Karpas-422 (cell line): ENCODE measurements at places on chromosomes 16 and 17. TPM values are rescaled to one million over a fixed set of nuclear protein-coding genes. Genes with fewer than 3 reads are reported as not detected.

Gene MPV17L
- not detected in 2 replicates for total RNA-seq

Gene SLX1A
- 18.3 and 101 TPM in 2 replicates for total RNA-seq

Gene OTOA
- total RNA-seq = 0.07 TPM in 1 of 2 replicates, not detected in the other

Gene MT4
- total RNA-seq = not detected in 2 replicates

Gene SOST
- not detected in 2 replicates for total RNA-seq

Gene FBXW10
- not detected in 2 replicates for total RNA-seq

Gene MT1F
- total RNA-seq = 36.3 and 68.5 TPM in 2 replicates

Gene SNTB2
- total RNA-seq = 17.7 and 43.3 TPM in 2 replicates

Gene HOXB3
- total RNA-seq = 0.97 and 6.6 TPM in 2 replicates

Gene ZFP3
- total RNA-seq = 0.63 and 0.72 TPM in 2 replicates

Gene HIGD1B
- not detected in 2 replicates for total RNA-seq

Gene TMEM97
- 38.9 and 74.3 TPM in 2 replicates for total RNA-seq

DNA sequence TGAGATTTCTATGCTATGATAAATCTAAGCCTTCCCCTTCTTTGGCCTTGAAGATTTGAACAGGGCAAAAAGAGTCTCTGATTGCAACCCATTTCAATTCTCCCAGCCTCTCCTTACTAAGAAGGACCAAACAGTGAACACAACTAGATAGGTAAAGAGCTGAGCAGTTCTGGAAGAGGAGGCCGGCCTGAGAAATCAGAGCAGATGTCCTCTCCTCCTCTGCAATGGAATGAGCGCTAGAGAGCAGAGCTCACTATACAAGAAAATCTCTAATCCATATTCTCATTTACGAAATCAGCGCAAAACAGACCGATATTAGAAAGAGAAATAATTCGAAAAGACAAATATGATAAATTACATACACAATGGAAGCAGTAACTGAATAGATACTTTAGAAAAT lies 124.2 kb downstream of the CDK5R1 start:
- no peak for DNase-seq

- peak; percentile 41 for DNase-seq
Observed at GRCh38 chr16:80719573-80719972, 84.8 kb downstream of the CDYL2 start.

GRCh38 chr16:48537275-48537674 lies 72.7 kb downstream of the N4BP1 start:
- DNase-seq = no peak

DNA sequence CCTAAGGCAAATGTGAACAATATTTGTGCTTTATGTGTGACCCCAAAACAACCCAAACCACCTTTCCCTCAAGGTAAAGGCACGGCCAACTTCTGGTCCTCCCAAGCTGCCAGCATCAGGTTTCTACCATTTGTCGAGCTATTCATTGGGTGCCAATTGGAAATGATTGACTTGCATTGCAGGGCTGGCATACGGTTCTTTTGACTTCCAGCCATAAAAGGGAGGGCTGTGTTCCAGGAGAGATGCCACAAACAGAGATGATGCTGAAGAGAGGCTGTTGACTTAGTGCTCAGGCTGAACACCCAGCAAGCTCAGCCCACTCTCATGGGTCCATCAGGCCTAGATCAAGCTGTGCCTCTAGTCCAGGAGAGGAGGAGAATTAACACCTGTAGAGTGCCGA lies 252.4 kb downstream of the GRIN2A start:
- no peak for DNase-seq

GRCh38 chr17:29867643-29868181 lies 62.3 kb downstream of the SSH2 start:
- DNase-seq = peak; percentile 58

GRCh38 chr16:50297301-50298074 lies 31.1 kb downstream of the ADCY7 start:
- DNase-seq = no peak

DNA sequence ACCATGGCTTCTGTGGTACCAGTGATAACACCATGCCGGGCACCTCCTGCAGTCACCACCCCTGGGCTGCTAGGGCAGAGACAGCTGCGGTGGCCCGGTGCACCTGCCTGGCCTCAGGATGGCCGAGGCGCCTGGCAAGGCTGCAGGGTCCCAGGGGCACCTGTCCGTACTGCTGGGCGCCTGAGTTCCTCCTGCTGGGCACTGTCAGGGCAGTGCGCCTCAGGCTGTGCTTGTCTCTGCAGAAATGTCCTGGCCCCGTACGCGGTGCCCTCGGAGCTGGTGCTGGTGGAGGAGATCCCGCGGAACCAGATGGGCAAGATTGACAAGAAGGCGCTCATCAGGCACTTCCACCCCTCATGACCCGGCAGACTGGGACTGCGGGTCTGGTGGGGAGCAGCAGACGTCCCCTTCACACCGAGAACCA lies 17.7 kb upstream of the CDH15 start:
- DNase-seq = no peak

- no peak for DNase-seq
Observed at GRCh38 chr17:72387487-72387886, 266.7 kb downstream of the SOX9 start.

DNA sequence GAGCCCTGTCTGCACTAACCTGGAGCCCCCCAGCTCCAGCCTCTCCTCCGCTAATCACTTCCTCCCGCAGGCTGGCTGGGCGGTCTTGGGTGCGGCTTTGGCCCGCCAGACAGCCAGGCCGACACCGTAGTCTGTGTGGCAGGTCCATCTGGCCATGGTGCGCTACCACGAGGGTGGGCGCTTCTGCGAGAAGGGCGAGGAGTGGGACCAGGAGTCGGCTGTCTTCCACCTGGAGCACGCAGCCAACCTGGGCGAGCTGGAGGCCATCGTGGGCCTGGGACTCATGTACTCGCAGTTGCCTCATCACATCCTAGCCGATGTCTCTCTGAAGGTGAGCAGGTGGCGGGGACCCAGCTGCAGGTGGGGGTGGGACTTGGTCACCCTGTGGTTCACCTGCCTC lies 30.7 kb upstream of the POLR3E start:
- DNase-seq = no peak

GRCh38 chr17:73861543-73861942 lies 217.3 kb upstream of the SDK2 start:
- no peak for DNase-seq

DNA sequence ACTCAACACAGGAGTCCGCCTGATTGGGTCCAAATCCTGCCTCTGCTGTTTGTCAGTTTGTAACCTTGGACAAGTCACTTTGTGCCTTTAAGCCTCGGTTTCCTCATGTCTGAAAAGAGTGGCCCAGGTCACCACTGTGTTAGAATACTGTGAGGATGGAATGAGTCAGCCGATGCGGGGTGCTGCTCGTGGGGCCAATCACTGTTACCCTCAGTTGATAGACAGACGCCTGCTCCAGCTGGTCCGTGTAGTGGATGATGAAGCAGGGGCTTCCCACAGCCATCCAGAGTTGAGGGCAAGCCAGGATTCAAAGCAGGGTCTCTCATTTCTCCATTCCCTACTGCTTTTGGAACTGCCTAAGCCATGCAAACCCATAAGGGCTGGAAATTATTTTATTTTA lies 5.8 kb downstream of the FBXL19 start:
- DNase-seq = no peak

DNA sequence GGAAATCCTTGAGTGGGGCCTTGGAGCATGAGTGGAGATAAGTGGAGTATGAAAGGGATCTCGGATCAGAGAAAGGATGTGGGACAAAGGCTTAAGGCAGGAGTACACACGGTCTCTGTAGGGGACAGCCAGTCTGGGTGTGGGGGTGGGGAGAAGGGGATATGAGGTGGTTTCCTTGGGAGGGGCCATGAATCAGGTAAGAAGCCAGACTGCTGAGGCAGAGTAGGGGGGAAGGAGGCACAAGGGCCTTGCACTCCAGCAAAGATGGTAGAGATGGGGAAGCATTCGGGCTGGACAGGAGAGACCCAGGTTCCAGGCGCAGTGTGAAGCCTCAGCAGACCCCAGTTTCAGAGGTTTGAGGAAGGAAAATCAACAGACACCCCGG lies 1.6 kb downstream of the HSD11B2 start:
- no peak for DNase-seq

DNA sequence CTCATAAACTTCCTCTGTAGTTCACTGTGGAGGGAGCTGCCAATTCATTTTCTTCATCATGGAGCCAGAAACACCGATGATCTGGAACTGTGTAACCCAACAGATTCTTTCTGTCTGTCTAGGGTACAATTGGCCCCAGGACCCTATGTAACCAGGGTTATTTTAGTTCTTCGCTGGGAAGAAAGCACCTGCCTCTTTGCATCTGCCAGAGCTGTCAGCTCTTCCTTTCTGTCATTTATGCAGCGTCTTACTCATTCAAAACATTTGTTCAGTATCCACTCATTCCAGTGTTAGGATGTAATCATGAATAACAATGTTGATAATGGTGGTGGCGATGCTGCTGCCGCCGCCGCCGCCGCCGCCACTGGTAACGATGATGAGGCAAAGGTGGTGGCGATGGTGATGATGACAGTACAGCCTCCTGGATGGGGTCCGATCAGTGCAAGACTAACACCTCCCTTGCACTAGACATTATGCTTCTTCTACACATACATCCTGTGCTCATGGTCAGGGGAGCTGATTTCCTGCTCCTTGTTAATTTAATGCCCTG lies 46.1 kb downstream of the IRX5 start:
- no peak for DNase-seq

- no peak for DNase-seq
Observed at GRCh38 chr17:81457401-81457800, 55.2 kb downstream of the ACTG1 start.

DNA sequence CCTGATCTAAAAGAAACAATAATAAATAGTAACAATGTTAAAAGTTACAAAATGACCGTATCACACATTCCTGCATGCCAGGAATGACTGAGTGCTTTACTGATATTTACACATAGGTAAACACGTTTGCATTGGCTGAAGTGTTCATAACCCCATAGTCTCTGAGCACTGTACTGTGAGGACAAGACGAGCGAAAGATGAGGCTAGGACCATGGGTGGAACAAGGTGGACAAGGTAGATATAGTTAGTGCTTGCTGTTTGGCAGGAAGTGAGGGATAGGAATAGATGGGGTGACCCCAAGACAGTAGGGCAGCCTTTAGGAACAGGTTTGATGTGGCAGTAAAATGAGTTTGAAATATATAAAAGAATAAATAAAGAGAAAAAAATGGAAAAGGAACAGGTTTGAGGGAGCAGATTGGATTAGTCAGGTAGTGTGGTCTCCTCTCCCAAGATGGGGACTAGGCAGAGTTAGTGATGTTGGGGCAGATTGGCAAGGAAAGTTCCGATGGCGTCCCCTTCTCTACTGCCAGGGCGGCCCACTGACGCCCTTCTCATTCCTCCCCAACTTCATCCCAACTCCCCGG lies 452 bp upstream of the E2F4 start:
- no peak for DNase-seq

DNA sequence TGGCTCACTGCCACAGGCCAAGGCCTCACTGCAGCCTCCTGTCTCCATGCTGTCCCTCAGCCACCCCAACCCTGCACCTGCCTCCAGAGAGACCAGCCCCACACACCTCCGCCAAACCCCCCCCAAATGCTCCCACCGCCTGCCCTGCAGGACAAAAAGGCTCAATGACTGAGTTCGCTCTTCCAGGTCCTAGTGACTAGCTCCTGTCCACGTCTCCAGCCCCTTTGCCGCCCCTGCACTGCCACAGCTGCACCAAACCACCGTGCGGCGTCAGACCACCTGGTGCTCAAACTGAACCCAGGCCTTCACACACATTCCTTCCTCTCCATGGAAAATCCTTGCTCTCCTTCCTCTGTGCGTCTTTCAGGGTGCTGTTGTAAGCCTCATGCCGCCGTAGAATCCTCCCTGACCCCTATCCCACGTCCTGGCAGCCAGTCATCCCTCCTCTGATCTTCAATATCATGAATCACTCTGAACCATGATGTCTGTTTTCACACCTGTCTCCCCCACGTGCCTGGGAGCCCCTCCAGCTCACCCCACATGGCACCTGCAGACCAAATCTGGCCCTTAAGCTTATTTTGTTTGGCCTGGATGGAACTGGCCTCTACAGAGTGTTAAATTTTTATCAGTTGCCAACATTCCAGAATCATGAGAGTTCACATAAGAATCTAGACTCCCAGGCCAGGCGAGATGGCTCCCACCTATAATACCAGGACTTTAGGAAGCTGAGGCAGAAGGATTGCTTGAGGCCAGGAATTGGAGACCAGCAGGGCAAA lies 4.3 kb upstream of the GSG1L start:
- DNase-seq = no peak

DNA sequence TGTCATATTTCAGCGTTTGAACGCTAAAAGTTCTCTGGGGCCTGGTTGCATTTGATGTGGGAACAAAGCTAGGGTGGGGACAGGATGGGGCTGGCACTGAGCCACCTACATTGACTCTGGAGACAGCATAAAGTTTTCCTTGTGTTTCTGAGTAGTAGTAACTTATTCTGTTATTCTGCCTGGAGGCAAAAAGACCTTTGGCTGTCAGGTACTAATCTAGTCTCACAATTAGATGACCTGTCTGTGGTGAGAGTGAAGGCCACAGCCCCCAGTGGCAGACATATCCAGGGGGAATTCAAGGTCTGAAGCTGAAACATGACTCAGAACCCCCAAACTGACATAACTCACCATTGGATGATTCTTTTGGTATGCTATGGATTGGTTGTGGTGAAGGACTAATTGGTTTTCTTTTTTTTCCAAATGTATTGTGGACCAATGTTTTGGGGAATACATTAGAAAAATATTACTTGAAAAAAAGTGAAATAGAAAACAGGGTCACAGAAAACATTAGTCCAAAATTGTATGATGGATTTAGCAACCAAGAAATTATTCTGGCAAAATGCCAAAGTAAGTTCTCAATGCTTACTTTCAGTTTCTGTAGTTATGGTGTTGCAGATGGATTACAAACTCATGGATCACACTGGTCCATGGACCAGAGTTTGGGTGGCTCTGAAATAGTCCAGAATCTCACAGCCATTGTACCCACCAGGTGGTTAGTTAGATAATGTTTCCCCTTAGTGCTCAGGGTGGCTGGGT lies 10.5 kb upstream of the SALL1 start:
- no peak for DNase-seq

- DNase-seq = peak; percentile 78
Observed at GRCh38 chr16:3058139-3059030, 7.1 kb upstream of the IL32 start.

GRCh38 chr17:7572588-7573323 lies 6.7 kb upstream of the CD68 start:
- DNase-seq = peak; percentile 99

DNA sequence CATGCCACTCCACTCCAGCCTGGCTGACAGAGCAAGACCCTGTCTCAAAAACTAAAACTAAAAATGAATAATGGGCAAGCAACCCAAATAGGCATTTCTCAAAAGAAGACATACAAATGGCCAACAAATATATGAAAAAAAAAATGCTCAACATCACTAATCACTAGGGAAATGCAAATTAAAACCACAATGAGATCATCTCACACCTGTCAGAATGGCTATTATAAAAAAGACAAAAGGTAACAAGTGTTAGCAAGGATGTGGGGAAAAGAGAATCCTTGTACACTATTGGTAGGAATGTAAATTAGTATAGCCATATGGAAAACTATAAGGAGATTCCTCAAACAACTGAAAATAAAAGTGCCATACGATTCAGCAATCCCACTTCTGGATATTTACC lies 7.1 kb upstream of the ERCC4 start:
- DNase-seq = no peak
